Psoas muscle (tissue), 8 donors: ENCODE measurements at places on chromosomes 7 and 10. TPM values are rescaled to one million over a fixed set of nuclear protein-coding genes. Genes with fewer than 3 reads are reported as not detected.

GRCh38 chr10:115606741-115607140, 513.6 kb downstream of the ATRNL1 start:
- DNase-seq: no peak

The PIP4K2A gene
- 2.3 TPM for polyA plus RNA-seq

DNA sequence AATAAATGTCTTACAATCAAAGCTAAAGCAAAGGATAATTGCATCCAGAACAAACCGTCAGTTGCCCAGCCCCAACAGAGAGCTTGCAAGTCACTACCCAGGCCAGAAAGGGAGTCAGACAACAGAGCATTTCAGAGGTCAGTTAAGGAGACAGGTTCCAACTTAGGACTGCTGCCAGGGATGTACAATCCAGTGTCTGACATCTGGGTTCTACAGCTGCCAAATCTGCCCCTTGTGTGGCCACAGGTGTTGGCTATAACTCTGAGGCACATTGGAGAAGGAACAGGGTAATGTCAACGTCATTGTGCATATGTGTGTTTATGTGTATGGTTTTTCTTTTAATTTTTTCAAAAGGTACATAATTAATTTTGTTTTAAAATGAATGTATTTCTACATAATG, 85.2 kb upstream of the GLCCI1 start:
- DNase-seq: no peak

The SKIDA1 gene
- polyA plus RNA-seq: 0.04 TPM

GRCh38 chr10:124677749-124678556, 66.2 kb downstream of the FAM53B start:
- DNase-seq: peak; percentile 59

The ANKRD22 gene
- 0.05 TPM for polyA plus RNA-seq

DNA sequence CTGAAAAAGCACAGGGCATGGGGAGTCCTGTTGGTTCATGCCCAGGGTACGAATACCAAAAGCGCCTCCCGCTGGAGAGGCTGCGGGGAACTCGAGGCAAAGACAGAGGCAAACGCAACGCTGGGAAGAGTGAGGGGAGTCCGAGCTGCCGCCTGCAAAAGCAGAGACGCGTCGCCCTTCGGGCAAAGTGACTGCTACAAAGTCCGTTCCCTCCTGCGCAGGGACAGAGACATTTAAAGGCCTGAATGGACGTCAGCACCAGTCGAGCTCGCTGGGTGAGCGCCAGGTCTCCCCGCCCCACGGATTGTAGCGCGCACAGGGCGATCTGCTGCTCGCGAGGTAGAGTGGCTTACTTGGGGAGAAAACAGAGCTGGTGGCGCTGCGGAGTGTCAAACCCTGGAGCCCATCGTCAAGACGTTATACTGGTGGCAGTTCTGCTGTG, 732.8 kb downstream of the ZWINT start:
- peak; percentile 21 for DNase-seq

DNA sequence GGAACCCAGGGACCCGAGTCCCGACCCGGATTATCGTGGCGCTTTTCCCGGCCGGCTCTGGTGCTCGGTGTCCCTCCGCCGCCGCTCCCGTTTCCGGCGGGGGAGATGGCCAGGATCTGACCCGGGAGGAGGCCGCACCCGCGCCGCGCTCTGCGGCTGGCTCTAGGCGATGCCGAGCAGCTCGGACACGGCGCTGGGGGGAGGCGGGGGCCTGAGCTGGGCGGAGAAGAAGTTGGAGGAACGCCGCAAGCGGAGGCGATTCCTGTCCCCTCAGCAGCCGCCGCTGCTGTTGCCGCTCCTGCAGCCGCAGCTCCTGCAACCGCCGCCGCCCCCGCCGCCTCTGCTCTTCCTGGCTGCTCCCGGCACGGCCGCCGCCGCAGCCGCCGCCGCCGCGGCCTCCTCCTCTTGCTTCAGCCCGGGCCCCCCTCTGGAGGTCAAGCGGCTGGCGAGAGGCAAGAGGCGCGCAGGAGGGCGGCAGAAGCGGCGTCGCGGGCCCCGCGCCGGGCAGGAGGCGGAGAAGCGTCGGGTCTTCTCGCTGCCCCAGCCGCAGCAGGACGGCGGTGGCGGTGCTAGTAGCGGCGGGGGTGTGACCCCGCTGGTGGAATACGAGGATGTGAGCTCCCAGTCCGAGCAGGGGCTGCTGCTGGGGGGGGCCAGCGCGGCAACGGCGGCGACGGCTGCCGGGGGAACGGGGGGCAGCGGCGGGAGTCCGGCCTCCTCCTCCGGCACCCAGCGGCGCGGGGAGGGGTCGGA, 593 bp downstream of the CDK13 start:
- peak; percentile 83 for DNase-seq

GRCh38 chr10:16814012-16814411, 3.2 kb downstream of the RSU1 start:
- DNase-seq: no peak

The UCN3 gene
- not detected for polyA plus RNA-seq

The MICALL2 gene
- 5.0 TPM for polyA plus RNA-seq

The PRKG1 gene
- 4.5 TPM for polyA plus RNA-seq

- peak; percentile 47 for DNase-seq
Observed at GRCh38 chr10:110433740-110434139, 64.0 kb upstream of the DUSP5 start.

The ICA1 gene
- 1.6 TPM for polyA plus RNA-seq

DNA sequence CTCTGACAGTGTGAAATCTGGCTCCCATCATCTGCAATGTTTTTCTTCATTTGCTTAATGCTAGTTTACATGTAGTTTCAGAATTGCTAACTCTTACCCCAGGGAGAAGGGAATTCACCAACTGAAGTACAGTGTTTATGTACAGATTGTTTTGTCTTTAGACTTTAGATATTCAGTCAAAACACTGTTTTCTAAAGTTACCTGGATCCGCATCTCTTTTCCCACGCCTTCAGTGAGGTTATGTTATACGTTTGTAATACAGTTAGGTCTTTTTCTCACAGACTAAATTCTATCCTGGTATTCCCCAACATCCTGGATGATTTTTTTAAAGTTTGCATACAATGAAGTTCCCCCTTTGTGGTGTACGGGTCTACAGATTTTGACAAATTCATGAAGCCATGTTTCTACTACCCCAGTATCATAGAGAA, 3.2 kb upstream of the LYZL1 start:
- no peak for DNase-seq

GRCh38 chr10:93368210-93368609, 113.9 kb downstream of the MYOF start:
- no peak for DNase-seq

The TMEM225B gene
- 0.55 TPM for polyA plus RNA-seq

DNA sequence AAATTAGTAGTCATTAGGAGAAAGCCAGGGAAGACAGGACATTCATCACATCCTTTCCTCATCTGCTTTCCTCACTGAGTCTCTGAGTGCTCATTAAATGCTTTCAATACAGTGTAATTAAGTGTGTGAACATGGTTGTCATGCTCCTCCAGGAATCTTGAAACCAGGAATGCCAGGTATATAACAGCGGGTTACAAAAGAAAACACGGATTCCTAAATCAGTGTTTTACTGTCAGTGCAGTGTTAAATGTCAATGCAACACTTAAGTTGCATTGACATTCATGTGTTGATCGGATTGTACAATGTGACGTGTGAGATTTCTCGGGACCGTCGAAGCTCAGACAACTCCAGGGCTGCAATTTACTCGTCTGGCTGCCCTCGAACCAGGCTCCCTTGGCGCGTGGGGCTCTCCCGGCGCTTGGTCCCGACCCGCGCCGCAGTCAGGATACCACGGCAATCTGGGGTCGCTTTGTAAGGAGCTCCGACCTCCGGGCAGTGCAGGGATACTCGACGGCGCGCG, 455 bp upstream of the SPAG6 start:
- DNase-seq: no peak

The SSC4D gene
- 2.7 TPM for polyA plus RNA-seq

The ATOH7 gene
- polyA plus RNA-seq: not detected

The CDK14 gene
- polyA plus RNA-seq: 1.7 TPM

GRCh38 chr7:68964060-68964459, 634.2 kb upstream of the AUTS2 start:
- DNase-seq: no peak

The AKR1C4 gene
- polyA plus RNA-seq: not detected

The OR2A5 gene
- not detected for polyA plus RNA-seq
